ENCODE measurements at places on chromosomes 3 and 15. TPM values are rescaled to one million over a fixed set of nuclear protein-coding genes. Genes with fewer than 3 reads are reported as not detected.

GRCh38 chr3:166759736-166760513 lies 620.2 kb downstream of the ZBBX start:
- no peak for DNase-seq

- DNase-seq = no peak
These were observed 251.4 kb upstream of the TGFBR2 start for GRCh38 chr3:30354972-30355371.

DNA sequence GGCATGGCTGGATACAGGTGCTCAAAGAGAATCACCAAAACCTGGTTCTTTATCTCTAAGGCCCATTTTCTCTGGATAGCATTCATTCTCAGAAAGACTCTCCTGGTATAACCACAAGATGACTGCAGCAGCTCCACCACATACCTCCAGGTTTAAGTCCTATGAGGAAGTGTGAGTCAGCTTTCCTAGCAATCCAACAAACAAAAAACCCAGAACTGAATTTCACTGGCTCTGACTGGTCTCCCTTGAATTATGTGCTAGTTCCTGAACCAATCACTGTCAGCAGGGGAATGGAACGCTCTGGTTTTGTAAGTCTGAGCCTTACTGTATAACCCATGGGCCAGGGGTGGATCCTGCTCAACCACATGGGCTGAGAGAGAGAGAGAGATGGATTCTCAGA lies 27.2 kb downstream of the MRPL46 start:
- no peak for DNase-seq

DNA sequence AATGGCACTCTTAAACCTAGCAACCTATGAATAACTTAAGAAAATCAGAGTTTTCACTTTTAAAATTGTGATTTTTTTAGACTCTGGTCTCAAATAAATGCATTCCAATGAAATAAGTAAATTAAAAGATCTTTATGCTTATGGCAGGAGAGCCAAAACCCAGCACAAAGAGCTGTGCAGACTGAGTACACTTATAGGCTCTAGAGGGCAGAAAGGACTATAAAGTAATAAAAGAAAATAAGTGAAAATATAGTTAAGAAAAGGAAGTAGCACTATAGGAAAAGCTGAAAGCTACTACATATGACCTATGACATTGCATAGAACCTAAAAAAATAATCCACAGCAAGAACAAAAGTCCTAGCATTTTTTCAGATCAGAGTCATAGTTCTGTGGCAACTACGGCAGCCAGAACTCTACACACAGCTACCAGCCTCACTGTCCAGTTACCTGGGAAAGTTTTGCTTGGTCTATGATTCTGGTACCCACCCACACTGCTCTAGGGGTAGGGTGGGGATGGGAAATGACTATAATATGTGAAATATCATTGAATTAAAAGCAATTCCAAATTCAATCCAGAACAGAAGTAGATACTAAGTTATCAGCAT lies 30.5 kb downstream of the CLASP2 start:
- no peak for DNase-seq

DNA sequence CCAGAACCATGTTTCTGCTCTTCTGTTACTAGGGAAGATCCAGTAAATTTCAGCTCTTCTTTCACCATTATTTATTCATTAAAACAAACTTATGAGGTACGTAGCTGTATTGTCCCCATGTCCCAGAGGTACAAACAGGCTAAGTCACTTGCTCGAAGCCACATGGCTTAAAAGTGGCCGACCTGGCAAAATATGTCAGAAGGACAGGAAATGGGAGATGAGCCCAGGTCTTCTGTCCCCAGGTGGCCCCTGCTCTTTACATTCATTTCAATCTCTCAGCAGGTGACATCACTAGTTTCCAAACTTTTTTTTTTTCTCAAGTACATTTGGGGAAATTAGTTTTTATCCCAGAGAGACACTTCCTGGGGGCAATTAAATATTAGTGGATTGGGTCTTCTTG lies 34.1 kb upstream of the LPP start:
- no peak for DNase-seq

Gene GABRG3
- total RNA-seq = 3.7 TPM

Gene TMIE
- 1.5 TPM for total RNA-seq

Gene TPRG1
- 15.9 TPM for total RNA-seq

Gene ITIH1
- 1.8 TPM for total RNA-seq
